Foreskin fibroblast (primary cell): ENCODE measurements at places on chromosomes 12 and 14.

- no peak for DNase-seq
Observed at GRCh38 chr12:46965880-46966279, 113.5 kb upstream of the PCED1B start.

GRCh38 chr12:119012179-119012578, 30.8 kb downstream of the SRRM4 start:
- no peak for DNase-seq

DNA sequence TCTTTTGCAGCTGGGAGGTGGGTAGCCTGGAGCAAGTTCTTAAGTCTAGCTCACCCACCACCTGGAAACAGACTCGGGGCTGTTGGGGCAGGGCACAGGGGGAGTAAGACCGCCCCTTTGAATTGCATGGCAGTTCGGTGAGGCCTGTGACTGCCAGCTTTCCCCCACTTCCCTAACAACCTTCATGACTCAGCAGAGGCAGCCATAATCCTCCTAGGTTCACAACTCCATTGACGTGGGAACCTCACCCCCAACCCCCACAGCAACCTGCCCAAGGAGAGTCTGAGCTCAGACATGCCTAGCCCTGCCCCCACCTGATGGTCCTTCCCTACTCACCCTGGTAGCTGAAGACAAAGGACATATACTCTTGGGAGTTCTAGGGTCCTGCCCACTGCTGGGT, 87.4 kb downstream of the NELL2 start:
- no peak for DNase-seq

DNA sequence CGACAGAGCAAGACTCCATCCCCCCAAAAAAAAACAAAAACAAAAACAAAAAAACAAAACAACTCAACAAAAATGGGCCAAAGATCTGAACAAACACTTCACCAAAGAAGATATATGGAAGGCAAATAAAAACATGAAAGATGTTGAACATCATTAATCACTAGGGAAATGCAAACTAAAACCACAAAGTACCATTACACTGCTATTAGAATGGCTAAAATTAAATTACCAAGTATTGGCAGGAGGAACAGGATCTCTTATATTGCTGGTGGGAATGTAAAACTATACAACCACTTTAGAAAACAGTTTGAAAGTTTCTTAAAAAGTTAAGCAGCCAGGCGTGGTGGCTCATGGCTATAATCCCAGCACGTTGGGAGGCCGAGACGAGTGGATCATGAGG, 12.9 kb downstream of the SOS2 start:
- DNase-seq: no peak

DNA sequence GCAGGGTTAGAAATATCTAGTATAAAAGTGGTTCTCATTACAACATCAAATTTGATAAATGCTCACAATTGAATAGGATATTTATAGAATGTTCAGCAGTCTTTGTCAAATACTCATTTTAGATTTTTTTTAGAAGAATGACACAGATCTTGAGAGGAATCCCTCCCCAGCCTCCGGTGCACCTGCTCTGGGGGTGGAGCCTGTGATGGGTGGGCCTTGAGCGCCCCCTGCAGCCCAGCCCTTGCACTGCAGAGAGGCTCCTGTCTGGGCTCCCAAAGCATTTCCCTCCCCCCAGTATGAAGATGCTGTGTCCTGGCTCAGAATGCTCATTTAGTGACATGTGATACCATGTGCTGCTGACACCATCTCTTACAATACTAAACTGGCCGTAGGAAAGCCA, 792.3 kb downstream of the TMEM121 start:
- DNase-seq: no peak

- DNase-seq: no peak
Observed at GRCh38 chr14:105931808-105932483, 405.6 kb downstream of the TMEM121 start.

DNA sequence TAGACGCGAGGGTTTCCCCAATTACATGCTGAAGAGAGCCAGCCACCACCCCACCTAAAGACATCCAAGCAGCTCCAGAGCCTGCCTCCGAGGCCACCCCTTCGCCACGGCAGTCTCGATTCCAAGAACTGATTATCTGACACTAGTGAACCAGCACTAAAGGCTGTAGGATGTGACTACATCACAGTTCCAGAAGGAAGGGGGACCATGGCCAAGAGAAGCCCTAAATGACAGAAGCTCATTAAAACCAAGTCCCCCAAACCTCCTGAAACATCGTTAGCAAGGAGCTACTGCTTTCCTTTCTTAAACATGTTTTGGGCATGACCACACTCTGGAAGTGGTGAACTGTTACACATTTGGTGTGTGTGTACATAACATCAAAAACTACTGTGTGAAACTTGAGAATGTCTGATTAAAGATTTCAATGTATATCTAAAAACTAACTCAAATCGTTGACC, 88.2 kb downstream of the DUSP16 start:
- DNase-seq: no peak

DNA sequence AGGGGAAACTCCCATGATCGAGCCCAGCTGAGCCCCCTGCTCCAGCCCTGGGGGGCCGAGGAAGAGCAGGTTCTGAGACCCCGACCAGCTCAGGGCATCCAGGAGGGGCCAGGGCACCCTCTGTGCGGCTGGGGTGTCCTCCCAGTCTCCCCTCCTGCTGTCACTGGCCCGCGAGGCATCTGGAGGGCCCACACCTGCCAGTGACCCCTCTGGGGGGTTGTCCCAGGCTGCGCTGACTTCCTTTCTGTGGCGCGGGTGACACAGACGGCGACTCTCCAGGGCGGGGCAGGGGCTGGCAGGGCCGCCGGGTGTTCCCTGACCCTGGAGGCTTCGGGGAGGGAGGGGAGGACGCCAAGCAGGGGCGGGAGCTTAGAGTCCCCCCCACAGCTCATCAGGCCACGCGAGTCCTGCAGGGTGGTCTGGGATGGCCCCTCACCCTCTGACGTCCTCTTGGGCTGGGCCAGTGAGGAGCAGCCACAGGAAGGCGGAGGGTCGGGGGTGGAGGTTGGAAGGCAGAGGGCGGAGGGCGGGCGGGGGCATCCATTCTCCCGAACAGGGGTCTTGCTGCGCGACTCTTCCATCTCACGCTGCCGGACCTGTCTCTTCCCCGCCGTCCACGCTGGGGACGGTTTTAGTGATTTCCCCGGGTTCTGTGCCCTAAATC, 38.6 kb upstream of the FBRSL1 start:
- DNase-seq: no peak

- peak; percentile 83 for DNase-seq
Observed at GRCh38 chr14:73752297-73752992, 38.3 kb upstream of the PNMA1 start.

- DNase-seq: peak; percentile 16
Observed at GRCh38 chr12:3315201-3315661, 175.8 kb upstream of the PRMT8 start.
